ENCODE measurements at places on chromosomes 6 and 20.

GRCh38 chr6:169427856-169428255 lies 174.2 kb upstream of the THBS2 start:
- no peak for DNase-seq

- DNase-seq: no peak
These were observed 18.2 kb downstream of the KCNQ5 start for GRCh38 chr6:72639920-72640614.

DNA sequence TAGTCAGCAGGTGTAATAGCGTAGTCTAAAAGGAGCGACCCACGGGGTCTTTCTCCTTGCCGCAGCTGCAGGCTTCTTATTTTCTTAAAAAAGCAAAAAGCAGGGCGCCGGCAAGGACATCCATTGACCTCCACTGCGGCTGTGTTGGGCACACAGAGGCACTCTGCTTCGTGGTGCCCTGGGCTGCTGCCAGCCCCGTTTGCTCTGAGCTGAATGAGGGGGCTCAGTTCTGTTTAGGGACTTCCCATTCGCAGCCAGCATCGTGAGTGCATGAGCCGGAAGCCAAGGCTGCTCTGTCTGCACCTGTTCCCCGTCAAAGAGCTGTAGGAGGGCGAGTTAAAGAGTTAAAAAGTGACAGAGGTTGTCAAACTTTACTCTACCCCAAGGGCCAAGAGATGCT lies 1.7 kb upstream of the SLC22A2 start:
- no peak for DNase-seq

DNA sequence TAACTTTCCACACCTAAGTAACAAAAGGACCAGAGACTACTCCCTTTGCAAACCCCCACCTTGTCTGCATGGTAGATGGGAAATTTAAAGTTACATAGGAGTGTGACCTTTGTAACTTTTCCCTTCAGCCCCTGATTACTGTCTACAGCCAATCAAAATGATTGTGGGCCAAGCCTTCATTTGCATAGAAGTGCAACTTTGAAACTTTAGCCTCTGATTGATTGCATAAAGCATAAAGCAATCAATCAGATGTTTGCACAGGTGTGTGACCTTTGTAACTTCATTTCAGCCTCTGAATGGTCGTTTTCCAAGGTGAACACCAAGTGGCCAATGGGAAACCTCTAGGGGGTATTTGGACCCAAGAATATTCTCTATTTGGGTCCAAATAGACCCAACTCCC lies 46.1 kb downstream of the PRKN start:
- DNase-seq: no peak

DNA sequence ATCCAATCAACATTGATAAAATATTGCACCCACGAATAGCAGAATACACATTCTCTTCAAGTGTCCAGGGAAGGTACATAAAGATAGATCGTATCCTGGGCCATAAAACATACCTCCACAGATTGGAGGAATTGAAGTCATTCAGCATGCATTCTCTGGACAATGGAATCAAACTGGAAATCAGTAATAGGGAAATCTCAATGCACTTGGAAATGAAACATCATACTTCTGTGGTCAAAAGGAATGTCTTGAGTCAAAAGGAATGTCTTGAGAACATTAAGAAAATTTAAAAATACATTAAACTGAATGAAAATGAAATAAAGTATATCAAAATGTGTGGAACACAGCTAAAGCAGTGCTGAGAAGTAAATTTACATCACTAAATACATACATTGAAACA lies 138.8 kb downstream of the TFAP2A start:
- DNase-seq: no peak

GRCh38 chr6:32397252-32397920 lies 9.6 kb downstream of the BTNL2 start:
- peak; percentile 22 for DNase-seq

- no peak for DNase-seq
These were observed 80.3 kb downstream of the LPA start for GRCh38 chr6:160583794-160584193.

DNA sequence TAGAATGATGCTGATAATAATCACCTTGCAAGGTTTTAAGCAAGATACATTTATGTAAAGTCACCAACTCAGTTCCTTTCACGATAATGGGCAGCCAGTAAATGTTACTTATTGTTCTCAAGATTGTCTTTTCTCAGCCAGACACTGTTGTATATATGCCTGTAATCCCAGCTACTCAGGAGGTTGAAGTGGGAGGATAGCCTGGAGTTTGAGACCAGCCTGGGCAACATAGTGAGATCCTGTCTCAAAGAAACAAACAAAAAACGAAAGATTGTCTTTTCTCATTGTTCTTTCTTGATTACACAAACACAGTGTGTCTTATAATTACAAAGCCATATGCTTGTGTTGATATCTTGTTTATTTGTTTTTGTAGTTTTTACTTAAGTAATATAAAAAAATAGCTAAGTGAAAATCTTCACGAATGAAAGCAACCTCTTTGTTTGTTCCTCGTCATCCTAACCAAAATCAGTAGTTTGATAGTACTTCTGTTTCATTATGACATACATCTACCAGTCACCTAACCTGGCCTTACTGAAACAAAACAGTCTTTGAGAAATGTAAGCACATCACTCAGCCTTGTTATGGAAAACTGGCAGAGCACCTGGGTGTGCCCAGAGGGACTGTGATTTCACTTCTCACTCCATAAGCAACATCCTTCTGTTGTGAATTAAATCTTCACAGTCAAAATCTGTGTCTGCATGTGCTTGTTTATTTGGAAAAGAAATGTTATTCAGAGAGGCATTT lies 436.2 kb upstream of the SOX4 start:
- no peak for DNase-seq

- DNase-seq: no peak
These were observed 260.0 kb upstream of the SUPT3H start for GRCh38 chr6:45637611-45638257.

GRCh38 chr6:155116571-155116910 lies 121.4 kb downstream of the TIAM2 start:
- no peak for DNase-seq

DNA sequence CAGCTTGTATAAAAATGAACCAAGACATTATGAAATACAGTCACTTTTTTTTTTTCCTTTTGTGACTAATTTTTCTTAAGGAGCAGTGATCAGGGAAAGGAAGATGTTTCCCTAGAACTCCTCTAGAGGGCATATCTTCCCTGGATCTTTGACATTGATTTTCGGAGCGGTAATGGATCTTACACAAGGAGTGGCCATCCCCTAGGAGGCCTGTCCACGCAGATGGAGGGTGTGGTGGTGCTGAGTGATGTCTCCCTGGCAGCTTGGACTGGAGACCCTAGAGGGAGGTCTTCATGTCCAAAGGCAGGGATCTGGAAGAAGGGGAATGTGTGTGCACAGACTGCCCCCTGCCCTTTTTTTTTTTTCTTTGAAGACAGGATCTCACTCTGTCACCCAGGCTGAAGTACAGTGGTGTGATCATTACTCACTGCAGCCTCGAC lies 7.0 kb upstream of the KIFC1 start:
- DNase-seq: no peak

- DNase-seq: no peak
These were observed 156.5 kb downstream of the BTBD3 start for GRCh38 chr20:12074111-12074655.

GRCh38 chr20:914727-915498 lies 1.2 kb downstream of the ANGPT4 start:
- DNase-seq: no peak

DNA sequence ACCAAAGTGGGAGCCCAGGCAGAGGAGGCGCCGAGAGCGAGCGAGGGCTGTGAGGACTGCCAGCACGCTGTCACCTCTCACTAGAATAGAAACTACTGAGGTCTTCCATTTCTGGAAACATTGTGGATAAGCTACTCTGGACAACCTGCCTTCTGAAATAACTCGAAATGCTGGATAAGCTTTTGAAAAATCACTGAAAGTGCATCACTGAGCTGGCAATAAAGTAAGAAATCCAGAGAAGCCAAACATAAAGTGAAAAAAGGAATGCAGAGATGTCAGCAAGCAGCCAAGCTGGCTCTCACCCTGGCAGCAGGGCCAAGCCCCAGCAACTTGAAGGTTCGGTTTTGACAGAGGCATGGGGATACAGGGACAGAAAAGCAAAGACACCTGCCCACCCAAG lies 59.2 kb upstream of the MYLIP start:
- DNase-seq: no peak

- DNase-seq: no peak
These were observed 202.0 kb upstream of the RNF24 start for GRCh38 chr20:4217349-4217841.

DNA sequence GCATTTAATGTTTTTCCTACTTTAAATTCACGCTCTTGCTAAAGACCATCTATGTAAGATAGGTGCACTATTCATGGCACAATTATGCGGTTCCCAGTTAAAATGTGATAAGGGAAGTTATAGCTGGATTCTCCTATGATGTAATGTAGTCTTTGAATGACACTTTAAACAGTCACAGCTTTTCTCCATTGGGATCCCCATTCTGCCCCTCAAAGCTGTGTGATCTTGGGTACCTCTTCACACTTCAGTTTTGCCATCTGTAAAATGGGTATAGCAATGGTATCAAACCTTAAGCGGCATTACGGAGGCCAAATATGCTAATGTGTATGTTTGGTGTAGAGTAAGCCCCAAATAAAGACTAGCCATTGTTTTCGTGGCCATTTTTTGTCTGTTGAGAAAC lies 64.7 kb upstream of the ZNF217 start:
- DNase-seq: no peak

DNA sequence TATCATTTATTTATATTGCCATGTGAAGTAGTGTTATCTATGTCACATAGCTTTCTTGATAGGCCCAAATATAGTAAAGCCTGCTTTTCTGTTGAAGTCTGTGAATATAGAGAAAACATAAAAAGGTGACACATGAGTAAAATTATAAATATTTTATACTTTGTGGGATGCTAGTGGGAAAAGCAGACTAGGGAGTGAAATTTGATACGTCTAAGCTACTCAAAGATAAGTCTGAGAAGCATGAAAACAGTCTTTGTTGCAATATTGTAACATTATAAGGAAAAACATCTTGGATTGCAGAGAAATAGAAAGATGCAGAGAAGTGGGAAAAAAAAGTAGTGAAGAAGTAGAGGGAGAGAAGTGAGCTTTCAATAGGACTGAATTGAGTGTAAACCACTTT lies 75.4 kb downstream of the ZNF292 start:
- DNase-seq: no peak

- DNase-seq: no peak
These were observed 33.5 kb upstream of the SYNCRIP start for GRCh38 chr6:85676086-85676729.

- no peak for DNase-seq
These were observed 7.5 kb downstream of the LAMA5 start for GRCh38 chr20:62359491-62360121.

- DNase-seq: no peak
These were observed 275.0 kb downstream of the KHDC1L start for GRCh38 chr6:72950114-72950860.

DNA sequence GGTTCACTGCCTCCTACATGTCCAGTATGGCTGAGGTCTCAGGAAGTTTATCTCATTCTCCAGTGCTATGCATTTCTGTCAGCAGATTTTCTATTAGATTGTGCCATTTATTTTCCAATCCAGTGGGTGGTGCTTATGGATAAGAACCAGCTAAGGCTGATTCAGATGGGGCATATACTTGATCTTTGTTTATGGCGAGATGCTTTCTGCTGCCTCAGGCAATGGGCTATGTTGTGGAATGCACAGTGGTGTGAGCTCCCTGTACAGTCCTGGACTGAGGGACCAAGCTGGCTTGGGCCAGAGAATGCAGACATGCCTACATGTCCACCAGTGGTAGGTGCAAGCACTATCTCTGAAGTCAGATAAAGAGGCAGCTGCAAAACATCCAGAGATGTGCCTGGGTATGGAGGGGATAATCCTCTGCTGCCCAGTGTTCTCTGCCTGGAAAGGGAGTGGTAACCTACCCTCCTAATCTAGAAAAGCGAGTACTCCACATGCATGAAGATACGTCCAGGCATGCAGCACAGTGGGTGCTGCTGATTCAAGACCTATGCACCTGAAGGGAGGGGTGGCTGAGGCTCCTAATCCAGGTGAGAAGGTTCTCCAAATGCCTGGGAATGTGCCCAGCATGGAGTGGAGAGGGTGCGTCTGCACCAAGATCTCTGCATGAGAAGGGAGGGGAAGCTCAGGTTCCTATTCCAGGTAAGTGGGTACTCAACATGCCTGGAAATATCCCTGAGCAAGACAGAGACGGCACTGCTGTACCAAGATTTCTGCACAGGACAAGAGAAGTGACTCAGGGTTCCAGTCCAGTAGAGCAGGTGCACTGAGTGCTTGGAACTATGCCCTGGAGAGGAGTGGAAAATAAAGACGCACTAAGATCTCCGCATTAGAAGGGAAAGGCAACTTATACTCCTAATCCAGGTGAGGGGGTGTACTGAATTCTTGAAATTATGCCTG lies 9.4 kb downstream of the CST4 start:
- DNase-seq: no peak

- no peak for DNase-seq
These were observed 44.4 kb downstream of the TRAM2 start for GRCh38 chr6:52532457-52532856.
